Tibial artery (tissue), 4 donors: ENCODE measurements at places on chromosomes 3 and 15.
A peak's percentile ranks its signal among the peaks of the same experiment; 100 is the strongest.

- DNase-seq = no peak
Measured at GRCh38 chr3:31636694-31637442, 104.1 kb downstream of the STT3B start.

DNA sequence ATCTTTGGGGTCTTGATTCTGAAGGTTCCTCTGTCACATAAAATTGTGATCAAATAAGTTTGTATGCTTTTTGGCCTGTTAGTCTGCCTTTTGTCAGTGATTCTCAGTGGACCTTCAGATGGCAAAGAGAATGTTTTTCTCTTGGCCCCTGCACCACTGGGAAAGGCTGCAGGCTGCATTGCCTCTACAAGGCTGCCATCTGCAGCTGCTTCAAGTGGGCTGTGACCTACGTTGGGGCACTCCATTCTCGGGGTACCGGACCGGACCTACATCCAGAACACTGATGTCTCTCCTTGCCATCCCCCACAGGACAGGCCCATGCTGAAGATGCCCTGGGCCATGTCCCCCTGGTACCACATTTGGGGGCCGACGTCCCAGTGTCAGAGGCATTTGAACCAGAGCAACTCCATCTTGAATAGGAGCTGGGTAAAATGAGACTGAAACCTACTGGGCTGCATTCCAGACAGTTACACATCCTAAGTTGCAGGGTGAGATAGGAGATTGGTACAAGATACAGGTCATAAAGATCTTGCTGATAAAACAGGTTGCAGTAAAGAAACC is 37.5 kb upstream of the MFGE8 start:
- no peak for DNase-seq

DNA sequence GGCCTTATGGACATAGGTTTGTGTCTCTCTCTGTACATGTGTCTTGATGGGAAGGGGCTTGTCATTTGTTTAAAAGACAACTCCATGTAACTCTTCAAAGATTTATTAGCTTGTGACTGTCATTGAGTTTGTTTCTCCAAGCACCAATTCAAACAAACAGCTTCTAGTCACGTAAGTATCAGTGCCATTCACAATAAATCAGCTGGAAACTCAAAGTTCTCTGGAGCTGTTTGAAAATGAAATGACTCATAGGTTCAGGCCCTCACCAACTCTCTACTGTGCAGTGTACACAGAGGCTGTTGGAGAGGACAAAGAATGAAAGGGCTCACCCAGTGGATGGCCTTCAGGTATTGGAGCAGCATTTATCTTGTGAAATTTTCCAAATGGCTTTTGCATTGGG is 476.3 kb downstream of the AGBL1 start:
- DNase-seq = no peak

GRCh38 chr15:79154483-79155135 is 64.0 kb upstream of the RASGRF1 start:
- DNase-seq = no peak

GRCh38 chr3:123728014-123728413 is 143.2 kb upstream of the HACD2 start:
- DNase-seq = no peak

GRCh38 chr3:27252646-27253045 is 116.5 kb downstream of the NEK10 start:
- DNase-seq = no peak

- DNase-seq = no peak
Measured at GRCh38 chr3:77932926-77933325, 893.0 kb downstream of the ROBO2 start.

DNA sequence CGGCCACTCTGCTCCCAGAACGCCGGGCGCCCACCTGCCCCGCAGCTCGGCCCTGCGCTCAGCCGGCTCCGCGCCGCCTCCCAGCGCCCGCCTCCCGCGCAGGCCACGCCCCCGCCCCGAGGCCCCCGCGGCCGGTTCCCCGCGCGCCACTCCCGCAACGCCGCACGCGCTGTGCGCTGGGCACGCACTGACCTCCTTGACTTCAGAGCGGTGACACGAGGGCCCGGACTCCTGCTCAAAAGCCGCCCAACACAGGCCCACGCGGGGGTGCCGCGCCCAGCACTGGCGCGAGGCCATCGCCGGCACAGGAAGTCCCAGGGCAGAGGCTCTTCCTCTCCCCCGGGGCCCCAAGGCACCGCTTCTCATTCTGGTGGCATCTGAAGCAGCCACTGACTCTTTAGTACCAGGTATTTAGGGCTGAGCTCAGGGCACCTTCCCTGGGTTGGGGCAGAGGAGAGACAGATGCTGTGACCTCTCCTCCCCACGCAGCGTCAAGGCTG is 12.4 kb downstream of the TNK2 start:
- peak; percentile 88 for DNase-seq

- no peak for DNase-seq
Measured at GRCh38 chr3:37979541-37980461, 10.8 kb upstream of the VILL start.

DNA sequence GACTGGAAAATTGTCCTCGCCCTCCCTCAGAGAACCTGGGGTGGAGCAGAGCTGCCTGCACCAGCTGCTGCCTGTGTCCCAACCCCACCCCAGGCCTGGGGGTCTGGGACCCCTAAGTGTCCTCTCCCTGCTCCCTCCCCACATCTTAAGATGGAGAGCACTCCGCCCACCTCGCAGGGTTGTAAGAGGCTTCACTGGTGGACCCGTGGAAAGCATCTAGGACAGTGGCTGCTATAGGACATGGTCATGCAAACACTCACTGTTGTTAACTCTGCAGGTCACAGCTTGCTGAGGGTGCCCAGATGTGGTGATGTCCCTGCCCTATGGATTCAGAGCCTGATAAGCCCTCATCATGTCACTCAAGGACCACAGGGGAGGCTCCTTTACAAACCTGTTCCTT is 62.0 kb upstream of the ARNT2 start:
- DNase-seq = no peak

GRCh38 chr15:74782259-74783071 is 585 bp downstream of the CSK start:
- no peak for DNase-seq

- no peak for DNase-seq
Measured at GRCh38 chr3:84100861-84101260, 857.9 kb upstream of the CADM2 start.

- no peak for DNase-seq
Measured at GRCh38 chr15:56934269-56934668, 15.8 kb downstream of the TCF12 start.

DNA sequence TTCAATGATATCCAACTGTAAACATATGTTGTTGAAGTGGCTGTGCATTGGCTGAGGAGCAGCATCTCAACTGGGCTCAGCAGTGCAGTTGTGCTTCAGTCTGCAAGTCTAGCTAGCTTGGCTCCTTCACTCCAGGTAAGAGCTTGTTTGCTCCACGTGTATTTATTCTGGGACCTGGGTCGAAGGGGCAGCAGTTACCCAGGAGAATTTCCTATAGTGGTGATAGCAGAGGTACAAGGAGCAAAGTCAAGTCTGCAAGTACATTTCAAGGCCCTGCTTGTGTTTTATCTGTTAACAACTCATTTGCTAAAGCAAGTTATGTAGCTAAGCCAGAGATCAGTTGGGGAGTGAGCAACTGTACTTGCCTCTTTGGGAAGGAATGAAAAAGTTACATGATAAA is 286.2 kb upstream of the UMPS start:
- DNase-seq = no peak

- DNase-seq = no peak
Measured at GRCh38 chr3:106435899-106436453, 567.2 kb upstream of the CBLB start.

DNA sequence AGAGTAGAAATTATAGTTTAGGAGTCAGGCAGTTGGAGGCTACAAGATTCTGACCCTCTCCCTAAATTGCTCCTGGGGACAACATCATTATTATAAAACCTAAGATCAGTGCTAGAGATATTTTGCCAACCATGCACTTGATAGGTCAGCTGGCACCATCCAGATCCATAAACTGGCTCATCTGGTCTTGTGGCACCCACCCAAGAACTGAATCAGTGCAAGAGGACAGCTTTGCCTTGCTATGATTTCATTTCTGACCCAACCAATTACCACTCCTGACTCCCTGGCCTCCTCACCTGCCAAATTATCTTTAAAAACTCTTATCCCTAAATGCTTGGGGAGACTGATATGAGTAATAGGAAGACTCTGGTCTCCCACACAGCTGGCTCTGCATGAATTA is 461.1 kb upstream of the TGFBR2 start:
- DNase-seq = no peak

- DNase-seq = no peak
Measured at GRCh38 chr15:89161666-89162065, 59.7 kb downstream of the RLBP1 start.

GRCh38 chr15:25172691-25173090 is 217.9 kb downstream of the SNRPN start:
- no peak for DNase-seq

- DNase-seq = no peak
Measured at GRCh38 chr3:113113361-113113760, 98.0 kb upstream of the BOC start.

DNA sequence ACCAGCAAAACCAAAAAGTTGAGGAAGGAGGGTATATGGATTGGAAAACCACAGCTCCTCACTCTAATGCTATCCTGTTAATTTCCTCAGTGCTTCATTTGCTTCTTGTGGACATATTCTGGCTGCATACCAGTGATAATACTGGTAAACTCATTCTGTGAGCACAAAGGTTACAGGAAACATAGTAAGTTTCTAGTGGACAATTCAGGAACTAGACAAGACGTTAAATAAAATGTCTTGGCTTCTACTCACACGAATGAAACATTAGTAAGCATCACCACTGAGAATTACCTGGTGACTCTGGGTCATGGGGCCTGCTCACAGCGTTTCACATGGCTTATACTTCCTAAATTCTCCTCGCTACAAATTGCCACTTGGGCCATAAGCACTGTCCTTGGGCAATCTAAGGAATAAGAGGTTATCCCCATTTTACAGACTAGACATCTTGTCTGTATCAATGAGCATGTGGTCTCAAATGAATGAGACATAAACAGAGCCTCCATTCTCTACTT is 20.1 kb upstream of the PPIB start:
- DNase-seq = no peak

DNA sequence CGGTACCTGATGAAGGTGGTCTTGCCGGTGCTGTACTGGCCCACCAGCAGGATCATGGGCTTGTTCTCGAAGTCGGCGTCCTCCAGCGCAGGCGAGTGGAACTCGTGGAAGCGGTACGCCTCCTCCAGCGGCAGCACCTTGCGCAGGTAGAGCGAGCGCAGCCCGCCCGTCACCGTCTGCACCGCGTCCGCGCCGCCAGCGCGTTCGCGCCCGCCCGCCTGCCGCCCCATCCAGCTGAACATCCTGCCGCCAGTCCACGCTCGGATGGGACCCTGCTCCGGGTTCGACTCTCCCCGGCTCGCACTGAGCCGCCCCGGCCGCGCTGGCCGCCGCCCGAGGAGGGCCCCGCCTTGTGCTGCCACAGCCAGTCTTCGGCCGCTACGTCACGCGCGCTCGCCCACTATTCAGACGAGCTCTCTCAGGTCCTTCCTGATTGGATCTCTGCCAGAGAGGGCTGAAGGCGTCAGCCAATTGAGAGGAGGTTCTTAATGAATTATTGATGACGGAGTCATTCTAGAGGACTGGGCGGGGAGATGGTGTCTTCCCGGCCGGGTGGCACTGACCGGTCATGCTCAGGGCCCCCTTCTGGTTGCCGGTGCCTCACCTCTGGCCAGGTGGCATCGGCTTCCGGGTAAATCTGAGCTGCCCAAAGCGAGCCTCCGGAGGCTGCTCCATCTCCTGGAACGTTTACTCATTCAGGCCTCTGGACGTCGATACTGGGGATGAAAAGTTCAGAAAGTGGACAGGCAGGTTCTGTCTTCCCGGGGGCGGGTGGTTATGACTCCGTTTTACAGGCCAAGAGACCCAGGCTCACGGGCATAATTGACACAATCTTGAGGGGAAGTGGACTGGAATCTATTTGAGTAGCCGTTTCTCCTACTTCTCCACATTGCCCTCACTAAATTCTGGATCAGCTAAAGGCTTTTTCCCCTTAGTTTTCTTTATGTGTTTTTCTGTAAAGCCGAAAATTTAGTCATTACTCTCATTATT is at the start of gene EHD4:
Gene EHD4 (minus strand): TSS at position 305 of the 990 bp plus-strand sequence. CDS start 63 bp downstream, at position 242.
- DNase-seq = peak; percentile 99

DNA sequence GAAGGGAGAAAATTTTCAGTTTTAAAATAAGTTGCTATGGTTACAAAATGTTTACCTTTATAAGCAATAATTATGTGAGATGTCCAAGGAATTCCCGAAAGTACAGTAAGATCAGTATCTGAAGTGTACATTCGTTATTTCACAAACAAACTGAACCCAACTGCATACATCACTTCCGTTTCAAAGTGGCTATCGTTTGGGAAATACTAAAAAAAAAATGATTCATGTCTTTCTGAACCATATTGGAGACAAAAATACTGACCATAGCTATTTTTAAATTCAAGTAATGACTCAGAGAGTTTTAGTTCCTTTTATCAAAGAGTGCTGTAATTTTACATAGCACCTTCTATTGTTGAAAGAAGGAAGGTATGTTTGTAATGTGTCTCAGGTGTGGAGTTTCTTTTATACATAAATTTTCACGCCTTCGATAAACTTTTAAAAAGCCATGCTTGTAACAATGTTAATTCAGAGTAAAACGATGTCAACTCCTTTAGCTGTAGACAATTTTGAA is 8.0 kb upstream of the ANKRD28 start:
- no peak for DNase-seq

DNA sequence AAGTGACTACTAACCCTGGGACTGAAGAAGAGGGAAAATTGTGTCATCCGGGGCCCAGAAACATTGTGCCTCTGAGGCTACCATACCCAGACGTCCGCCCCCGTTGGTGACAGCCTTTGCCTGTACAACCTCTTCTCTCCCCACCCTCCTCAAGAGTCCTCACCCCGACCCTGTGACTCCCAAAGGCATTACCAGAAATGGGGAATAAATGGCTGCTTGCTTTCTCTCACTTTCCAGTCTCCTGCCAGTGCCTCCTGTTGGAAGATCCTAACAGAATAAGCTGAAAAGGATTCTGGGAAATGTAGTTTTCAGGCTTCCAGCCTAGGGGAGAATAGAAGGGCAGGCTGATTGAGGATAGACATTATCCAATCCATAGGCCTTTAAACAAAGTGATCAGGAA is 30.8 kb upstream of the SLC25A36 start:
- no peak for DNase-seq

DNA sequence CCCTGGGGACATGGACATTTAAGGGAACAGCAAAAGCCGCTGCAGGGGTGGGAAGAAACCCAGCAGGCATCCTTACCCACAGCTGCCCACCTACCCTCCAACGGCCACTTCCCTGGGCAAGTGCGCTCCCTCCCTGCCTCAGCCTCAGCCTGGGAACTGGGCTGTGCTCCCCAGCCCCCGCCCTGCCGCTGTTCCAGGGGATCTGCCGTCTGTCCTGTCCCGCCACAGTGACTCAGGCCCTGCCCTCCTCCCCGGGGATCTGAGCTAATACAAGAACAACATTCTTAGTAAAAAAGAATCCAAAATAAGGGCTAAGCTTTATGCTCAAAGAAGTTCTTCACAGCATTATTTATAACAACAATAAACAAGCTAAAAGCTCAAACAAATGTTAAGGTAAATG is 7.4 kb upstream of the IQSEC1 start:
- peak; percentile 94 for DNase-seq

GRCh38 chr15:41894791-41895463 is 1.1 kb upstream of the SPTBN5 start:
- DNase-seq = peak; percentile 83
